A673 (cell line): ENCODE measurements at places on chromosomes 7 and 10.
A peak's percentile ranks its signal among the peaks of the same experiment; 100 is the strongest.

GRCh38 chr7:27030393-27031050, 65.3 kb downstream of the HOXA1 start:
- DNase-seq: no peak

DNA sequence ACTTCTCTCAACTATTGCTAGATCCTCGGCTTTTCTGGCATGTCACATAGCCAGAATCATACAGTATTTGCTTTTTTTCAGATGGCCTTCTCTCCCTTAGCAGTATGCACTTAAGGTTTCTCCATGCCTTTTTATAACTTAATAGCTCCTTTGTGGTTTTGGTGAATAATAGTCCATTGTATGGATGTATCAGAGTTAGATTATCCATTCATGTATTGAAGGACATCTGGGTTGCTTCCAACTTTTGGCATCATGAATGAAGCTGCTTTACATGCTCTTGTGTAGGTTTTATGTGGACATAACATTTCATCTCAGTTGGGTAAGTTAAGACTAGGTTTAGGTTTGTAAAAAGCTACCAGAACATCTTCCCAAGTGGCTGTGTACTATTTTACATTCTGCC, 4.6 kb downstream of the ATP5F1C start:
- DNase-seq: no peak

DNA sequence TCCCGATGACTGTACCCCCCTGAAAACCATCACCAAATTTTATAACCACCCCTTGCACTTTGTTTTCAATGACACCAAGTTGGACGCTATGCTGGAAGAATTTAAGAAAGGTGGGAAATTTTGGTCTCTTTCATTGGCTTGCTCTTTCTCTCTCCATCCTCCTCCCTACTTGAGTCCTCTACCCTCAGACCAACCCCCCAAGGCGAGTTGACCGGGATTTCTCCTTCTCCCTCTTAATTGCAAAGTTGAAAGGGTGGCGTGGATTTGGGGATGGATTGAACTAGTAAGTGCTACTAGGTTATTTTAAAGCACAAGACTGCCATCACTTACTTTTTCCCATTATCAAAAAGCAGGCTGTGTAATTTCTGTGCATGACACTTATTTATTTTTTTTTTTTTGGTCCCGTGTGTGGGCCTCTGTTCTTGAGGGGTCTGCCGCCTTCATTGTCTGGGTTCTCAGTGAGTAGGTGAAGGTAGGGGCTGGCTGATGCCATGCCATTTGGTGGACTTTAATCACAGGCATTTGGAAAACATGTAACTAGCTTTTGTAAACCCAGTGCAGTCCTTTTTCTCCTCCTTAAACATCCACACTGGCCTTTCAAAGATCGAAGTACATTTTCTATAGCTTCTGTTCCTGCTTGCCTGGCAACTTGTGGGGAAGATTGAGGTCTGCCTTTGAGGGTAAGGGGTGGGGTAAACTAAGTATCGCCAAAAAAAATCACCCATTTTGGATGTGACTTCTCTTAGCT, 2.1 kb downstream of the CNNM2 start:
- no peak for DNase-seq

- DNase-seq: peak; percentile 84
These were observed 3.1 kb upstream of the ARID5B start for GRCh38 chr10:61898435-61898778.

GRCh38 chr7:5708271-5708670, 73.2 kb downstream of the RNF216 start:
- no peak for DNase-seq

DNA sequence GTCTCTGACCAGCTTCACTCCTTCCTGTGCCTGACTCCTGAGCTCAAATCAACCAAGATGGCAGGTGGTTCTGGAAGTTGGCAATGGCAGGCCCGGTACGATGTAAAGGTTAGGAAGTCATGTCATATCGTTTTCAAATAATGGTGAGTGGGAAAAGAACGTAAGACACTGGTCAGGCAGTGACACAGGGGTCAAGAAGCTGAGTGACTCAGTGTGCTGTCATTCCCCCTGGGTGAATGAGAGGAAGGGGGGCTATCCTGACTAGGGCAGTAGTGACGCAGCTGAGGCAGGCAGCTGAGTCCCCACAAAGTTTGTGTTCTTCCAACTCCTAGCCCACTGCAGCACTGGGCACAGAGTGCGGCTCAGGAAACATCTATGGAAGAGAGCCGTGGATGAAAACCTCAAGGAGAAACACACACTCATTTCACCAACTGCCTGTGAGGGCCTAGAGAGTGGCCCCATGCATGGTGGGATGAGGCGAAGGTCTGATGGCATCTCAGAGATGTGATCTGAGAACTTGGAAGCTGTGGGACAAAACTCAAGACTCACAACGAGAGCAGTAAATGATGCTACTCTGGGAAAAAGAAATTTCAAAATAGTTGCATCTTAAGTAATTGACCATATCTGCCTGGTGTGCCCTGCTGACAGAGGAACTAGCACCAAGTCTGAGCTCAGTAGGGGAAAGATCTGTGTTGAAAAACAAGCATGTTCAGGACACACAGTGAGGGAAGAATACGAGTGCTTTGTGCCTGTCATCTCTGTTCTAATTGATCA, 23.2 kb downstream of the CREB3L2 start:
- DNase-seq: no peak

- peak; percentile 30 for DNase-seq
These were observed 79.9 kb upstream of the AGR3 start for GRCh38 chr7:16961641-16962040.

GRCh38 chr10:73136627-73137026, 26.4 kb downstream of the NUDT13 start:
- DNase-seq: no peak

- no peak for DNase-seq
These were observed 96.1 kb downstream of the NKX6-2 start for GRCh38 chr10:132689721-132690360.

DNA sequence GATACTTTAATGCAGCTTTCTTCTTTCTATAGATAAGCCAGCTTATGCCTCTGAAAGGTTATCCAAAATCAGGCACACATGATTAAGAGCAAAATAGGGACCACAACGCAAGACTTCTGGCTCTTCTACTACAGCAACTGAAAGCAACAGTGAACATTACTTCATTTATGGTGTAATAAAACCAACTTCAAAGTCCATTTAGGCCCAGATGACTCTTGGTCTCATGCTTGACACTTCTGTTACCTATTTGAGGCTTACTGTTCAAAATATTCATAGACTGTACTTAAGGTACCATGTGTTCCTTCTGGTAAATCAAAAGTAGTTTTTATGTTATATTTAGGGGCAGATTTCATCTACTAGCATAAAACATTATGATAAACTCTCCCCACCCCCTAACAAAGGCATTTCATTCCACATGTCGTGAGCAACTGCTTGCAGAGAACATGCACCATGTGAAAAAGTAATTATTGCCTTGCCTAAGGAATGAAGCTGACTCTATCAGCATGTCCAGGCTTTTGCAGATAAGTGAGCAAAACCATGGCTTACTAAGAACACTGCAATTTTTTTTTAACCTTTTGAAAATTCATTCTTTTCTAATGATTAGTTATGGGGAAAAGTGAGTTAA, 154.9 kb upstream of the ITGB1 start:
- DNase-seq: no peak

DNA sequence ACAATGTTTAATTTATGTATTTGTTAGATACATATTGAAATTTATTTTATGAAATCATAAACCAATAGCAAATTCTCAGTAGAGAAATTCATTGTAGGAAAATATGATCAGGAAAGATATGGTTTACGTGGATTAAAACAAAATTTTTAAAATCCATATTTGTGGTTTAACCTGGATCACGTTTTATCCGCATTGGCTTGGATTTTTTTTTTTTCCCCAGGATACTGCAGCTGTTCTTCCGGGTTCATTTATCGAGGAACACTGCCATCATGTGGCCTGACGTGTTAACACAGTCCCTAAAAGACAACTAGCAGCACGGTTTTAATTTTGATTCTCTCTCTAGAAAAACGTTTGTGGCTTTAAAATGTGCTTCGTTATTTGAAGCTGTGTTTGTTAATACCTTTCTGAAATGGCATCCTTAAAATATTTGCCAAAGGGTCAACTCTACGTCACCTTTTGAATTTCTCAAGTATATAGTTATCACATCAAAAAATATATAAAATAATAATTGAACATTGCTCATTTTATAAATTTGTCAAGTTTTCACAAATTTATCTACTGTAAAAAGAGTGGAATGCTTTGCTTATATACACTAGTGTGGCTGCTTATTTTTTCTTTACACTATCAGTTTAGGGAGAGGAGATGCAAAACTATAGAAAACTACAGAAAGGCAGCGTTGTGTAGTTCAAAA, 8.7 kb upstream of the ASB4 start:
- peak; percentile 85 for DNase-seq

DNA sequence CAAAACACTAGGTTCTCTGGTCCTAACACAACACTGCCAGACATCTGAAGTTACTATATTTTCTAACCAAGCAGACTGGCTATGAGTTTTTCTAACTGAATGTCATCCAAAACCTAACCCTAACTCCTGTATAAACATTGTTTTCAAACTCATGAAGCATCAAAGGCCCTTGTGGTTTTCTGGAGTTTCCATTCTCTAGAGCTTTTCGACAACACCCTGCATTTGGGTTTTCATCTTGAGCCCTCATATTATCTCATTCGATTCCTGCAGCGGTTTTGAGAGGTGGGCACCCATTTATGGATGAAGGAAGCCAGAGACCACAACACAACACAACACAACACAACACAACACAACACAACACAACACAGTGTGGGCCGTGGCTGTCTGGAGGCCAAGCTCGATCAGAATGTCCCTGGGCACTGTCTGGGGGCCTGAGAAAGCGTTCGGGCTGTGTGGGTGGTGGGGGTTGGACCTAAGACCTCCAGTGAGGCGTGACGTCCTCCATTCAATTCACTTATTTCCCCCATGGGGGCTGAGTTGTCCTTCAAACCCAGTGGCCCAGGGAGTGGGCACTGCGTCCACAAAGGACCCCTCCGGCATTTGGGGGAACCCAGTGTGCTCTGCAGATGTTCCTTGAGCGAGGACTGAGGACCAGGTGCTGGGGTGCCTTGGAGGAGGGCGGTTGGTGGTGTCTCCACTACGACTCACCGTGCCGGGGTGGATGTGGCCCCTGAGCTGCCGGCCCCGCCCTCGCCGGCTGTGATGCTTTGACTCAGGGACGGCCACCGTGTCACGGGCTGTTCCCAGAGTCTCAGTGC, 490.4 kb downstream of the DNAJB6 start:
- no peak for DNase-seq

GRCh38 chr10:70673043-70673928, 980 bp downstream of the ADAMTS14 start:
- DNase-seq: no peak

GRCh38 chr10:12181065-12181775, 14.5 kb downstream of the NUDT5 start:
- no peak for DNase-seq

GRCh38 chr10:125880719-125881118, 373 bp downstream of the DHX32 start:
- DNase-seq: no peak

DNA sequence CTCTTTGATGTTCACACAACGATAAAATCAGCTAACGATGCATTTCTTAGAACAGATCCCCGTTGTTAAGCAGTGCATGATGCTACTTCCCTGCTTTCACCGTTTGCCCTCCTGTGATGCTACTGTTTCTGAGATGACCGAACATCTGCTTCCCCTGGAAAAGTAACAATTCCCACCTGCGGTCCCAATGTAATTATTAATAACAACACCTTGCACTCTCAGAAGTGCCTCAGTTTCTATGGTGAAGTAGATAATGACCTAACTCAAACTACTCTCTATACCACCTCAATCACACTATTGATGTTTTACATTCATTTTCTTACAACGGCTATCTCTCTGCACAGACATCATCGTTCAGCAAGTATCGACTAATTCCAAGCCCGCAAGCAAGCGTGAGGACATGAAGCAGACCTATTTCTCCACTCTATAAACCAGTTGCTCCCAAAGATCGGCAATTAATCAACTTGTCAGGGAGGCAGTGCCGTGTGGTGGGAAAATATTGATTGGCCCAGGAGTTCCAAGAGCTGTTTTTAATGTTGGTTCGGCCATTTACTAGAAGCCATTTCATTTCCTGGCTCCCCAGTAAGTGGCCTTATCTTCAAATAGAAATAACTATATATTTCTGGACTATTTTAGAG, 42.7 kb downstream of the FAM107B start:
- no peak for DNase-seq

DNA sequence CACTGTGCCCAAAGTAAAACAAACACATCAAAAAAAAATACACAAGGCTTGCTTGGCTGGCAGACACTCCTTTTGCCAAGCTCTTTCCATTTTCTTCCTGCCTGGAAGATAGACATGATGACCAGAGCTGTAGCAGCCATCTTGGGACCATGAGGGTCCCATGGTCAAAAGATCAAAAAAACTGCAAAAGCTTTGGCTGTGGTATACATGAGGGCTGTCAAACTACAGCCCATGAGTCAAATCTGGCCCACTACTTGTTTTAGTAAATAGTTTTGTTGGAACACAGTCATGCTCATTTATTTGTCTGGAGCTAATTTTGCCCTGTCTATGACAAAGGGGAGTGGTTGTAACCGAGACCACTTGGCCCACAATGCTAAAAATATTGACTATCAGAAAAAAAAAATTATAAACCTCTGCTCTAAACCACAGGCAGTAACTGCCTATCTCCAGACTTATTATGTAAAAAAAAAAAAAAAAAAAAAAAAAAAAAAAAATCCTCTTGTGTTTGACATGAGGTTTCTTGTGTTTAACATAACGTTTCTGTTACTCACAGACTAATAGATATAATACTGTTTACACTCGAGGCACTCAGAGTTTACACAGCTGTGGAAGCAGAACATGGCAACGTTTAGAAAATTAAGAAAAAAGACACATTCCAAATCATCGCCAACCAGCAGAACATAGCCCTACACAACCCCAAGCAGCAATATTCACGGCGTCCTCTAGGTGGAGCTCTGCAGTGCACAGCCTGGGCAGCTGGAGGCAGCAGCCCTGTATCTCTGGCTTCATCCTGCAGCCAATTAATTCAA, 36.9 kb downstream of the ASB13 start:
- DNase-seq: peak; percentile 91

DNA sequence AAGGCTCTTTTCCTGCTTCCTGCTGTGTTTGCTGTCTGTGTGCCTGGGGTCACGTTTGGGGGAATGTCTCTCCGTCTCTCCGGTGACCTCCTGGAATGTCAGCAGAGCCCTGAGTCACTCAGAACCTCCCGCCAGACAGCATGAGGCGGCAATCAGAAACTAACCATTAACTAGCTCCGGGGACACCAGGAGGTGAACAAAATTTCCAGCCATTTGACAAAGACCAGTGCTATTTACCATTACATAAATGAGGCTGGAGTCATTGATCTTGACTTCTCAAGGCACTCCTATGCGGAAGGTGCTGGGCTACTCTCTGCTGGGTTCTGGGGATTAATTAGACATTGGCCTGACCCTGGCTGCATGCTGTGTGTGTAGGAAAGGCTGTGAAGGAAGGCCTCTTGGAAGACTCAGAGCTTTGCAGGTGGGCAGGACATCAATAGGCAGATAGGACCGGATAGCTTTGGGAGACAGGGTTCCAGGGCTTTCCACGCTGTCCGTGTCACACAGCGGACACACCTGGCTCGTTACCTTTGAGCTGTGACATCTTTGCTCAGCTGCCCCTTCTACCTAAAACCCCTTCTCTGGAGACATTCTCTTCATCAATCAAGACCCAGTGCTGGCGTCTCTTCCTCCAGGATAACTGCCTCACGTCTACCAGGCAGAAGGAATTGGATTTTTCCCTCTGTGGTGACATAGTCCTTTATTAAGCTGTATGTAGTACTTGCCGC, 77.0 kb downstream of the PFKFB3 start:
- DNase-seq: peak; percentile 91
